ENCODE measurements at places on chromosomes 2 and 18.

DNA sequence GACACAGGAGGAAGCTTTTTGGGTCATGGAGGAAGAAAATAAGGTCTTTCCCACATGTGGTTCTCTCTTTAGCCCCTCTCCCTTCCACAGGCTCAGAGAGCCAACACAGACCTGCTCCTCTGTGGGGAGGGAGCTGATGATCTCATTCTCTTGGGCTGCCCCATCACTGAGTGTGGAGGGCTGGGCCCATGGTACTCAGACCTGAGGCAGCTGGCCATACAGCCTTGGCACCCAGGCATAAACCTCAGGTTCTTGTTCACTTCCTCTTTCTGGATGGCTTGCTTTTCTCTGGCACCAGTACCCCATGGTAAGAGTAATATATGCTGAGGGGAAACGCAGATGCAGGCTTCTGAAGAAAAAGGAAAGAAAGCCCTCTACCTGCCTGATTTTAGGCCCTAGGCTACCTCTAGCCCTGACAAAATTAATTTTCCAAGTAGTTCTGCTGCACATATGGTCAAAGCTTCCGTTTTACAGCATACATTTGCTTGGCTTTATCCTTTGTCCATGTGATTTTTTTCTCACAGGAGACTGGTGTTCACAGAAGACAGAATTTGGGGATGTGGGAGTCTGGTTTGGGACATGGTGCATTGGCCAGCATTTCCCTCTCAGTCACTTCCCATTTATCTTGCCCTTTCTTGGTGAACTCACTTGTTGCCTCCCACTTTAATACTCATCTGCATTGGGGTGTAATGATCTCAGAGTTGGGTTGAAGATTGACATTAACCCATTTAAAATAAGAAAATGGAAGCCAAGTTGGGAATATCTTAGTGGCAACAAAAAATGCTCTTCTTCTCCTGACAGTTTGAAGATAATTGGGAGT lies 11.1 kb downstream of the DHRS9 start:
- no peak for DNase-seq

GRCh38 chr2:105382177-105382576 lies 16.7 kb downstream of the FHL2 start:
- DNase-seq: no peak

DNA sequence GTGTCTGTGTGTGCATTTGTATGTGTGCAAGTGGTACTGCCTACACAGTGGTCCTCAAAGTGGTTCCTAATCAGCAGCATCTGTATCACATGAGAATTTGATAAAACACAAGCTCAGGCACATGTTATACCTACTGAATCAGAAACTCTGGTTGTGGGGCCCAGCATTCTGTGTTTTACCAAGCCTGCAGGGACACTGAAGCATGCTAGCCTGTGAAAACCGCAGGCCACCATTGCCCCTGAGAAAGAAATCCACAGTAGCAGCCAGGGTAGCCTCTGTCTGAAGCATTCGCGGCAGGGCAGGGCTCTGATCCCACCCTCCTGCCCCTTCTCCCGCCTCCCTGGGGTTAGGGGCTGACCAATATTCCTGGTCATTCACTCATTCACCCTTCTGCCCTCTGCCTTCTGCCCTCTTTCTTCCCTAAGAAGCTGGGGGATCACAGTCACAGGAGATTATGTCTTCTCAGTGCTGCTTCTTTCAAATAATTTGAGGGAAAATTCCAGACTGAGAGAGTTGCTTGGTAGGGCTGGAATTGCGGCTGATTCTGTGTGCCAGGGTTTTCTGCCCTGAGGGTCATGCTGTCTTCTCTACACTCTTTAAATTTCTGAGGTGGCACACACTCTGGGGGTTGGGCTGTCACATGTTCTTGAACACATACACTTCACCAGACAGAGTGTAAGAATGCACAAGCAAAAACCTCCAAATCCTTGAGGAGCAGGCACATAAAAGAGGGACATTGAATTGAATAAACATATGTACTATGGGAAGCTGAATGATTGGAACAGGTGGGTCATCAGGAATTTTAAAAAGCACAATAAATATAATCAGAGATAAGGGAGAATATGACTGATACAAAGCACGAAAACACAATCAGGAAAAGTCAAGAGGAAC lies 126.6 kb upstream of the SEC11C start:
- DNase-seq: no peak

DNA sequence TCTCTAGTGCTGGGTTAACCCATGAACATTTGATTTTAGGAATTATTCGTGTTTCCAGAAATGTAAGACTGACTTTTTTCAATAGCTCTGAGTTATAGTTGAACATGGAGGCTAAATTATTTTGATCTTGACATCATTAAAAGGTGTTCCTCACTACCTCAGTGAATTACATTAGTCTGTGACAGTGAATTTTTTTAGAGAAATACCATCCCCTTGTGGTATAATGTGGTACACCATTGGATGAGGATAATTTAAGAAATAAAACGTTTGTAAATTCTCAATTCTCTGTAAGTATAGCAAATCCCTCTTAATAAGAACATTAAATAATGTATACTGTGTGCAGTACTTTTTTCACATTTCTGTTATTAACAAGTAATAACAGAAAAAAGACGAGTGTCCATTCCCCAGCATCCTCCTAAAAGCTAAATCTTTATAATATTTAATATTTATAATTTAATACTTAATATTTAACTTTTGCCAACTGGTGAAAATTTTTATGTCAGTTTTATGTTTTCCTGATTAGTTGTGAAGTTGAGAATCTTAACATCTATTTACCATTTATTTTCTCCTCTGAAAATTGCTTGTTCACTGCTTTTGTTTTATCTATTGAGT lies 70.3 kb upstream of the CWC22 start:
- no peak for DNase-seq

GRCh38 chr18:11859903-11860407 lies 8.7 kb downstream of the CHMP1B start:
- DNase-seq: no peak

DNA sequence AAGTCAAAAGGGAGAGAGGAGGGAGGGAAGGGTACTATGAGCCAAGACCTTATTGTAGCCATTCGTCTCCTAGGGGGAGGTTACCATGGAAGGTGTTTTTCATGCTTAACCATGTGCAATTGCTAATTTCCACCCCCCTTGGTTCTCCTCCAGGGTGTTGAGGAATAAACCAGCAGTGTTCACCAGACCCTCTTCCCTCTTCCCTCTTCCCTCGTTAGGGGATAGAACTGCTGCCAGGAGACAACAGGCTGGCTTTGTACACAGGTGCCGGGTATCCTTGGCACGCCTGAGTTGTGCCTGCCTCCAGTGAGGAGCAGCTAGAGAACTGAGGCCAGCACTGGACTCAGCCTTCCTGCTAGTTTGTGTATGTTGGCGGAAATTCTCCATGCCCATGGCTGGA lies 41.1 kb upstream of the ARL5A start:
- no peak for DNase-seq

- DNase-seq: no peak
These were observed 177.6 kb downstream of the ZNF407 start for GRCh38 chr18:74775239-74775638.

- DNase-seq: peak; percentile 13
These were observed 209.4 kb upstream of the TRIB2 start for GRCh38 chr2:12507295-12507694.

DNA sequence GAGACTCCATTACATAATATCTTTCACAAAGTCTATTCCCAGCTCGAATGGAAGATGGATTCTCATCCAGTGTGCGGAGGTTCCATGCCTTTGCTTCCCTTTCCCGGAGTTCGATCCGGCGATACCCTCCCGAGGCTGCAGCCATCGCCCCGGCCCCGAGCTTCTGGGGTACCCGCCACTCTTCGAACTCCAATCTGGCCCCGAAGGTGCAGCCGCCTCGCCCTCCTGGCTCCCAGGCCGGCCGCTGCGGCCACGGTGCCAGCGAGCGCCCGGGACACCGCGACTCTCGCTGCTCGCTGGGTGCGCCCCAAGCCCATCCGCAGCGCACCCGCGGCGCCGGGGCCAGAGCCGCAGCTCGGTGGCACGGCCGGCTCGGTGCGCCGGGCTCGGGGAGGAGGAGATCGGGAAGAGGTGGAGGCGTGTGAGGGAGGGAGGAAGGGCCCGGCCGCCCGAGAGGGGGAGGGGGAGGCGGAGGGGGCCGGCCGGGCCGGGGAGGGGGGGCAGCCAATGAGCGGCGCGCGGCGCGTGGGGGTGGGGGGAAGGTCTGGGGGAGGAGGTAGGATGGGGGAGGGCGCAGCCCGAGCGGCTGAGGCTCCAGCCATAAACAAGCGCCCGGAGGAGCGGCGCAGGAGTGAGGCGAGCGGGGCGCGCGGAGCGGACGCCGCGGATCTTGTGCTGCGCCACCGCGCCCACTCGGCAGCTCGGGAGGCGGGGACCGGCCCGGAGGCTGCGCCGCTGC lies at the start of gene CRIM1:
TSS of gene CRIM1 (plus strand) at position 628 of the 739 bp plus-strand sequence. CDS start 515 bp downstream, outside the sequence.
- peak; percentile 54 for DNase-seq

DNA sequence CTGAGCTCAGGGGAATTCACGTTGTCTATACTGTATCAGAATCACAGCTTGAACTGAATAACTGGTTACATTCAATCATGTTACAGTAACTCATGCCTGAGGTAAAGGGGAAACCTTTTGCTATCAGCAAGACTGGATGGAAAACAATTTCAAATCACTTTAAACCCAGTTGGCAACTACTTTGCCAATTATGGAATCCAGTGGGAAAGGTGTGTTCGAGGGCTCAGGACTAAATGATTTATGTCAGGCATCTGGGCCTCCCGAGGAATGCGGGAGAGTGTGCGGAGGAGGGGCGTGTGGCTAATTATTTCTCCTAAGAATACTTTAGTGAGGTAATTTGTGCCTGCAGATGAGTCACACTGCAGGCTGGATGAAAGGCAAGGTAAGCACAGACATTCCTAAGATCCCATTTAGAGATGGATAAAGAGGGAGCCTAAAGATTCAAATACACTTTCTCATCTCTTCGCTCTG lies 100.1 kb downstream of the HRH4 start:
- DNase-seq: no peak

GRCh38 chr2:150480241-150480640 lies 7.2 kb downstream of the RND3 start:
- no peak for DNase-seq

DNA sequence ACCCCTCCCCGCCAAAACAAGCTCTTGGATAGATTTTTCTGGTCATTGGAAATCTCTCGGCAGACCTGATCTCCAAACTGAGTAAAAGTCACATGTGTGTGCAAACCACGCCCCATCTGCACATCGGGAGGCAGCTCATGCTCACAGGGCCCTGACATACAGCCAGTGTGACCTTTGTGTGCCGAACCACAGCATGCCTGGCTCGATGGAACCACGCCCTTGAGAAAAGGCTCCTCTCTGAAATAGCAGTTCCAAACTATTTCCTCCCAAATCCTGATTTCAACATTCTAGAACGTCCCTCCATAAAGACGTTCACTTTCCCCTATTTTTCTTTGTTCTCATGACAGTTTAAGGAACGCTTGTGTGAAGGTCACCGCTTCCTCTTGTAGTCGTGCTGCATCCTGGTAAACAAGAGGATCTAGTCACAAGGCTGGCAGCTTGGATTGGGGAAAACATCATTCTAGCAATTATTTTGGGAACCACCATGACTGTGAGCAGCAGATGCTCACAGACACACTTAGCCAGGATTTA lies 59.3 kb upstream of the MAP4K4 start:
- no peak for DNase-seq

DNA sequence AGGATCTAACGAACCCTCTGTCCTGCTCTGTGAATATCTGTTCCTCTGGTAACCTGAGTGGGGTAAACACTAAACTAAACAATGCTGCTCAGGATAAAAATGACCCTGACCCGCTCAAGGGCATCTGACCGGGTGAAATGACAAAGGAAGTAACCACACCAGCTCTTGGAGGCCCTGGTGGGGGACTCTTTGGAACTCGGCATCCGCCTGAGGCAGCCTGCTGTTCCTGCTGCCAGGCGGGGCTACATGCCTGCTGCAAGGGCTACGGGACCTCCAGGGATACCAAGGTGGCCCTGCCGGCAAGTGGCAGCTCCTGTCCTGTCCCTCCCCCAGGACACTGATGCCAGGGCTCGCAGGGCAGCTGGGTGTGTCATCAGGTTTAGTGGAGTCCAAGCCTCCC lies 273.3 kb downstream of the HDAC4 start:
- no peak for DNase-seq

DNA sequence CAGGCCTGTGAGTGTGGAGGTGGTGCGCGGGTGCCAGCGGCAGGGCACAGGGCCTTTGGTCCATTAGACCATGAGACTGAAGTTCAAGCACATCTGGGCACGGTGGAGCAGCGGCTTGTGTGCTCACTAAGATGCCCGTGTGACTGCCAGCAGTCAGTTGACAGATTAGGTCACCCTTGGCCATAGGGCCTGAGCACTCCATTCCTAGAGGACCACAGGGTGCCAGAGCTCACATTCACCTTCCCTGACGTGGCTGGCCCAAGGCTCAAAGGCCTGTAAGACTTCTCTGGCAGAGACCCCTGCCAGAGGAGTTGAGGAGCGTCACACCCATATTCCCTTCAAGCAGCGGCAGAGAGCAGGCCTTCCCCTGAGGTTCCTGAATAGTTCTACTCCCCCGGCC lies 650 bp downstream of the LHCGR start:
- DNase-seq: no peak

DNA sequence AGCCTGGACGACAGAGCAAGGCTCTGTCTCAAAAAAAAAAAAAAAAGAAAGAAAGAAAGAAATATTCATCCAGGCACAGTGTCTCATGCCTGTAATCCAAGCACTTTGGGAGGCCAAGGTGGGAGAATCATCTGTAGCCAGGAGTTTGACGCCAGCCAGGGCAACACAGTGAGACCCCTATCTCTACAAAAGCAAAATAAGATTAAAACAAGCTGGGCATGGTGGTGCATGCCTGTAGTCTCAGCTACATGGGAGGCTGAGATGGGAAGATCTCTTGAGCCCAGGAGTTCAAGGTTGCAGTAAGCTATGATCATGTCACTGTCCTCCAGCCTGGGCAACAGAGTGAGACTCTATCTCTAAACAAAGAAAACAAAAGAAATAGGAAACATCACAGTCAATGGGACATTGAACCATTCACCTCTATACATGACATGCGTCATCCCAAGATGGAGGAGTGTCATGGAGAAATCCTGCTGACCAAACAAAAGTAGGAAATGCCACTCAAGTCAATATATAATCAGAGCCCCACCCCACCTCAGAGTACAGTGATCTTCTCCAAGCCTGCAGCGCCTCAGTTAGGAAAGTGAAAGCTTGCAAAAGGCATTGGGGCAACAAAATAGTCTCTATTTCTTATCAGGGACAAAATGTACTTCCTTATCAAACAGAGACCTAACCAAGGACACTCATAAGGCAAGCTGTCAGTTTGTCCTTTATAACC lies 9.8 kb downstream of the FEV start:
- DNase-seq: no peak

DNA sequence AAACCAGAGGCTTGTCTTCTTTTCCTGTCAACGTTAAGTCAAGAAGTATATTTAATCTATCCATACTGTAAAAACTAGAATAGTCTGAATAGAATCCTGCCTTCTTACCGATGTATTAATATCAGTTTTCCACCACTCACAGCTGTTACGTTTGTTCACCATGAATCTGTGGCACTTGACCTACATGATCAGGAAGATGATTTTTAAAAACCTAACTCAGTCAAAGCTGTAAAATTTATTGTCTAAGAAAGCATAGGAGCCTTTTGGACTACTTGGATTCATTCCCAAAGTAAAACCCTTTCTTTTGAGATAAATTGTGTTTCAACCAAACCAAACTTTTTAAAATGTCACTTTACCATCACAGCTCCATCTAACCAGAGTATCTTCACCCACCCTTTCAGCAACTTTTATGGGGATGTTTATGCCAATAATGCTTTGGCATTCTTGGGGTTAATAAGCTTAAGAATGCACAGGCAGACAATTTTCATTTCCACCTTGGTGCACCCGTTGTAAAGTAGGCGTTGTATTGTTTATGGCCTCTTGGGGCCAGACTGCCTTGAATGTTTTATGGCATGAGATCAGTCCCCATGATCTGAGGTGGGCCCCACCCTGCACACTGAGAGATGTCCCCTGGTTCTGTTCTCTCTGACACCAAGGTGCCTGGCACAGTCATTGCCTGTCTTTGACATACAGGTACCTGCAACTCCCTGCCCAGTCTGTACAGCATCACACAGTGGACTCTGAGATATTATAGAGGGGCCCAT lies 176.2 kb upstream of the EPAS1 start:
- DNase-seq: no peak

Data from T-helper 2 cell (primary cell).